ENCODE measurements at places on chromosomes 1 and 21.

DNA sequence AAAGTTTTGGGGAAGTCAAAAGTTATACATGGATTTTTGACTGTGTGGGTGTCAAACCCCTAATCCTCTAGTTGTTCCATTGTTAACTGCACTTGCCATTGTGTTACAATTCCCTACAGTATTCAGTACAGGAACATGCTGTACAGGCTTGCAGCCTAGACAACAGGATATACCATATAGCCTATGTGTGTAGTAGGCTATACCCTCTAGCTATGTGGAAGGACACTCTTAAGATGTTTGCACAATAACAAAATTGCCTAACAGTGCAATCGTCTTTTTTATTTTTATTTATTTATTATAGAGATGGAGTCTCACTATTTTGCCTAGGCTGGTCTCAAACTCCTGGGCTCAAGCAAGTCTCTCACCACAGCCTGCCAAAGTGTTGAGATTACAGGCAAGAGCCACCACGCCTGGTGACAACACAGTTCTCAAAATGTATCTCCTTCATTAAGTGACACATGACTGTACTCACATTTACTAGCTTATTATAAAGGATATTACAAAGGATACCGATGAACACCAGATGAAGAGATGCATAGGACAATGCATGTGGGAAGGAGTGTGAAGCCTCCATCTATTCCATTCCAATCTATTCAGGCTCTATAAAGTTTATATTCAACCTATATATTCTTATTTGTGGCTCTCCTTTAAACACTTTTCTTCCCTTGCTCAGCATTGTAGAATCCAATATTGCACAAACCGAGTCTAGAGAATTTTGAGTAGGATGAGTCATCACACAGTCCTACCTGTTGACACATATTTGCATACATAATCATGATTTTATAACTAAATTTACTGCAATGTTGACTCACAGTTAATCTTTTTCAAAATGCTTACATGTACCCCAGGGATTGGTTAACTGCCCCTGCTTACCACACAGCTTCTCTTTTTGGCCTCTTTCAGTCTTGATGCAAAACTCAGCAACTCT is 28.4 kb upstream of the CEP350 start:
- DNase-seq, result no peak

GRCh38 chr1:26112407-26112775 is 767 bp downstream of the PDIK1L start:
- no peak for DNase-seq

- DNase-seq, result no peak
Measured at GRCh38 chr21:25039461-25040380, 567.6 kb downstream of the MRPL39 start.

GRCh38 chr1:236142253-236143103 is at the start of gene GPR137B:
TSS of gene GPR137B (plus strand) at chr1:236142539. CDS start at chr1:236142623, 84 bp downstream.
- peak; percentile 31 for DNase-seq

DNA sequence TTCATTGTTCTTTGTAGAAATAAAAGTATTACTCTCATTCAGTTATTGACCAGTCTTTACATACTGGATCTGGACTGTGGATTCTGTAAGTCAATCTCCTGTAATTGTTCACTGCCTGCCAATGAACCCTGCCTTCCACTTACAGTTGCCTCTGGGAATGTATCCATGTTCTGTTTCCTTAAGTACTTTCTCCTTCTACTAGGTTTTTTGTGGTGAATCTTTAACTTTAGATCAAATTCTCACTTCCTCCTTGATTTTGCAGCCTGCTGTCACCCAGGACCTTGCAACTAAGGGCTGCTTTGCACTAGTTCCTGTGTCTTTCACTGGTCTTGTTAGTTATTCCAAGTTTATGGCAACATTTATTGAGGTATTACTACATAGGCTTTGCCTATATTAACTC is 28.2 kb upstream of the ANKRD13C start:
- DNase-seq, result no peak

DNA sequence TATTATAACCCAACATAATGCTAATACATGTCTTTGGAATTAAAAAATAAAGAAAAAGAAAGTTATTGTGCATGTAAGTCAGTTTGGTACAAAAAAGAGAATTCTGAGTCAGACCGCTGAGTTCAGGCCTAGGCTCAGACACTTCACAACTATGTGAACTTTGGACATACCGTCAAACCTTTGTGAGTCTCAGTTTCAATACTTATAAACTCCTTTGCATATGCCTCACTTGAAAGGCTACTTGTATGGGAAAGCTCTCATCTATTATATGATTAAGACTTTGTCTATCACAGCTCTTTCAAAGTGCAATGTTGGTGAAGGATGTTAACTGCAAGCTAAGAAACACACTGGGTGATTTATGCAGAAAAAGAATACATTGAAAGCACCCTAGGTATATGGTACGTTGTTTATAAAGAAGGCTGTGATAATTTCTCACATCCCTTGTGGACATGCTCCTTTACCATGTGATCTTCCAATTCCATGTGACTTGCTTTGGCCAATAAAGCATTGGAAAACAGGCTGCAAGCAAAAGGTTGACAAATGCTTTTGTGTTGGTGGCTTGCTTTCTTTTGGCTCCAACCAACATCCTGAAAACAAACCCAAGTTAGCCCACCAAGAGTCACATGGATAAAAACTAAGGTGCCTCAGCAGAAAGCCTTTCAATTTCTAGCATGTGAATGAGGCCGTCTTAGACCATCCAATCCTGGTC is 49.6 kb downstream of the INTS7 start:
- no peak for DNase-seq

DNA sequence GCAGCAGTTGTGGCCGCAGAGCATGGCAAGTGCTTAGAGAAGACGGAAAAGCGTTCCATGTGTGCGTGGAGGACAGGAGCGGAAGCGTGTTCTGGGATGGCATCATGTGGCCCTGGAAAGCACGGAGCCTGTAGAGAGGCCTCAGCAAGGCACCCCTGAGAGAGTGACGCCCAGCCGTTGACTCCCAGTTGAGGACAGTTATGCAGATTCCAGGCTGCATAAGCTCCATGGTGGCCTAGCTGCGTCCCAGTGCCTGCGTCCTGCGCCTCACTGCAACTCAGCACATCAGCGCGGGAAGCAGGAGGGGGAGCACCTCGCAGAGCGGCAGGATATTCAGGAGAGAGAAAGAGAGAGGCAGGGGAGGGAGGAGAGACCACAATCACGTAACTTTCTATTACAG is 49.0 kb upstream of the TTC34 start:
- DNase-seq, result no peak

- no peak for DNase-seq
Measured at GRCh38 chr1:8321612-8322011, 3.7 kb downstream of the SLC45A1 start.

DNA sequence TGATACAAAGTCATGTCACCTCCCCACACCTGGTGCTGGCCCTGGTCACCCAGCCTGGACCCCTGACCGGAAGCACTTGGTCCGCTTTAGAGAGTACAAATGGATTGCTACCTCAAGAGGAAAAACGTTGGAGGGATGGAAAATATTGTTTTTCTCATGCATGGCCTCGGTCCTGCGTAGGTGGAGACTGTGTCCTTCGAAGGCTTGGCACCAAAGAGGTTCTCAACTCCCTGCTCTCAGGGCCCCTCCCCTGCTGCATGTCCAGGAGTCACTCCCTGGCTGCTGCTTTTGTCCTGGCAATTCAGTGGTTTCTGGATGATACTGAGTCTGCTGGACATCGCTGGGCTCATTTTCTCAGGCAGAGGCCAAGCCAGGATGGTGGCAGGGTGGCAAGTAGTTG is 529.8 kb downstream of the KIF26B start:
- DNase-seq, result no peak

DNA sequence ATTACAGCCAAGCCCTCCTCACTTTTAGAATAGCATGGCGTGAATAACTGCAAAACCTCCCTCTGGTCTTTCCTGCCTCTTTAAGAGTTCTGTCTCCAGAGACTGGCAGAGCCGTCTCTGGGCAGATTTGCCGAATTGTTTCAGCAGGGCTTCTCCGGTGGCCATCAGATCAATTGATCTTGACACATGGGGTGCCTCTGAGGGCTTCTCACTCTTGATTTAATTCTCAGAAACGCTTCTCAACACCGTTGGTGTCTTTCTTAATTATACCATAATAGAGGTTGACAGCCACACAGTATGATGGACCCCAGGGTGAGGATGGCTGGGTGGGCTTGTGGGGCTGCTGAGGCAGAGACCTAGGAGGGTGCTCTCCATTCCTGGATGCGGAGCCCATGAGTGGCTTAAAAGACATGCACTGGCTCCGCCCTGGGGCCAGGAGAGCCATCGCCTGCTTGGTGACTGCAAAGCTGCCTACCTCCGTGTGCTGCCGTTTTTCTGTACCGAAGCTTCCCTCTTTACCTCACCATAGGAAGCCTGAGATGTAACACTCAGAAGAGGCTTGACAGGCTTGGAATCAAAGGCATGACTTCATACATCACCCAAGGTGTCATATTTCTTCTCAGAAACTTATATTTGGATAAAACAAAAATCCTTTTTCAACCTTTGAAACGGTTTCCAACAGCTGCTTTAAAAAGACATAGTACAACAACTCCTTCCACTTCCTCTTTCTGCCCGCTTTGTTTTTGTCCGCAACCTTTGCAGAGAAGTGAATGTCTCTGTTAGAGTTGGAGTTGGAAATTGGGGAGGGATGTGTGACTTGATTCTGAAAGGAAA is 82.9 kb downstream of the GALNT2 start:
- no peak for DNase-seq

DNA sequence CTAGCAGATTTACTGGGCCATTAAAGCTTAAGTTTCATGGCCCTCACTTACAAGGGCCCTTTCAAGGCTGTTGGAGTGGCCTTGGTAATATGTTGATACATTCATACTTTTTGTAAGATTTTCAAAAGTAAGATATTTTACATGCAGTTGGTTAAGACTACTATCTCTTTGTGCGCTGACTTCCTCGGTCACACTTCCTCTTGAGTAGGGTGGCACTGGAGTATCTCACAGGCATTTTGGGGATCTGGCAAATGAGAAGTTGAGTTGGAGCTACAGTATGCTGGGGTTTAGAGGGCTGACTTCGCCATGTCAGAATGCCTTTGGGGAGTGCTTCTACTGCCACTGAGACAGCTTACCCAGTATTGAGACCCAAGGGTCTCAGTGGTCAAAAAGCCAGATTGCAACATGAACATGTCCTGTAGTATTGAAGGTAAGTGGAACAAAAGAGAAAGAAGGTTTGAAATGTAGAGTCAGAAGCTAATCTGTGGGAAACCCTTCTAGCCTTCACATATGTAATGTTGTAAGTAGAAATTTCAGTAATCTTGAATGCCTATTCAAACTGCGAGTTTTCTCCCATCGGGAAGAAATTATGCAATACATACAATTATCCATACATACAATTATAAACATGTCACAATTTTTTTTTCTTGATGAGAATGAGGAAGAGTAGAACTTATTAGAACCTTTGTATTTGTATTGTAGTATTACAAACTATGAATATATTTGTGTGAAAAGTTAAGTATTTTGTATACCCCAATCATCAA is 32.3 kb upstream of the RALGPS2 start:
- DNase-seq, result no peak

DNA sequence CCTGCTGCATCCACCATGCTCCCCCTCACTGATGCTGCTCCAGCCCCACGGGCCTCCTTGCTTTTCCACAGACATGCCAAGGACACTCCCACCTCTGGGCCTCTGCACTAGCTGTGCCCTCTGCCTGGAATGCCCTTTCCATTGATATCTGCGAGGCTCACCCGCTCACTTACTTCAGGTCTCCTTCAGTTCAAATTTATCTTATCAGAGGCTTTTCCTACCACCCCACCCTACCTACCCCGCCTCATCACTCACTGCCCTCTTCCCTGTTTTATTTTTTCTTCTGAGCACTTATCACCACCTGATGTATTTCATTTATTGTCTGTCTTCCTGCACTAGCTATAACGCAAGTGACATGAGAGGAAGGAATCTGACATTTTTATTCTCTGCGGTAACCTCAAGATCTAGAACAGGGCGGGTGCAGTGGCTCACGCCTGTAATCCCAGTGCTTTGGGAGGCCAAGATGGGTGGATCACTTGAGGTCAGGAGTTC is 7.0 kb downstream of the HSPG2 start:
- no peak for DNase-seq

DNA sequence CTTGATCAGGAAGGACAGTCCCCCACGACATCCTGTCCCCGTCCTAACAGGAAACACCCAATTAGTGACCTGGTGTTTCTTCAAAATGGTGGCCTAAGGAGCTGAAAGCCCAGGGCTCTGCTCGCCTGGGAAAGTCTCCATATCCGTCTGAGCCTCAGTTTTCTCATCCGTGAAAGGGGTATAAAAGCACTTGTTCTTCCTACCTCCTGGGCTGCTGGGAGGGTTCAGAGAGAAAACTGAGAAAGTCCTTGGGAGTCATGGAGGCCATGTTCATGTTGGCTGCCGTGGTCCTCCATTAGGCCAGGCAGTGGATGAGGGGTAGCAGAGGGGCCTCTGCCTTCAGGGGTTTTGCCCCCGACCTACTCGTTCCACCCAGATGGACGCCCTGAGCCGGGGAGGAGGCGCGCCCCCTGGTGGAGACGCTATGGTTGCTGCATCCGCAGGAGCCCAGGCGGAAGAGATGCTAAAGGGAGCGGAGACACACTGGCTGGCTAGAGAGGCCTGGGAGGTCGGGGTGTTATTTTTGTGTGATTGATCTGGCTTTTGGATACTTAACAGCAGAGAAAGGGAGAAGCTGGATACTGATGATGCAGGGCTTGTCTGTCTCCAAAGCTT is 113.5 kb downstream of the PRDM2 start:
- DNase-seq, result peak; percentile 23

DNA sequence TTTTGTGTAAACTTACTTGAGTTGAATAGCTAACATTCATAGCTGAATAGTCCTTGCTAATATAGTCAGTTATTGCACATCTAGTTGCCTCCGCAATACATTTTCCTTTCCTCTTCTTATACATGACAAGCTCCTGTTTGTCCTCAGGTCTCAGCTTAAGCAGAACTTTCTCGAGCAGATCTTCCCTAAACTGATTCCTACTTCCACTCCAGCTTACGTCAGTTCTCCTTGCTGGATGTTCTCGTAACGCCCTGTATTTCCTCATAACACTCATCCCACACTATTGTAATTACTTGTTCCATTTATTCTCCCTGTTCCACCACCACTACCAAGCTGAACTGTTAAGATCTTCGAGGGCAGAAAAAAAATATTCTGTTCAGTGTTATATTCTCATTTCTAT is 15.1 kb upstream of the OMA1 start:
- no peak for DNase-seq

- no peak for DNase-seq
Measured at GRCh38 chr1:12756768-12757413, 10.9 kb downstream of the CFAP107 start.

GRCh38 chr1:237864338-237865244 is 26.1 kb downstream of the ZP4 start:
- no peak for DNase-seq

GRCh38 chr1:70966018-70966638 is 81.5 kb downstream of the PTGER3 start:
- DNase-seq, result no peak

All from stimulated activated CD4-positive, alpha-beta T cell treated with anti-CD3 and anti-CD28 coated beads, Interleukin-15, amount 100 ng/mL, for 1 hour (primary cell).